ENCODE measurements at places on chromosomes 3 and 15. TPM values are rescaled to one million over a fixed set of nuclear protein-coding genes. Genes with fewer than 3 reads are reported as not detected.

DNA sequence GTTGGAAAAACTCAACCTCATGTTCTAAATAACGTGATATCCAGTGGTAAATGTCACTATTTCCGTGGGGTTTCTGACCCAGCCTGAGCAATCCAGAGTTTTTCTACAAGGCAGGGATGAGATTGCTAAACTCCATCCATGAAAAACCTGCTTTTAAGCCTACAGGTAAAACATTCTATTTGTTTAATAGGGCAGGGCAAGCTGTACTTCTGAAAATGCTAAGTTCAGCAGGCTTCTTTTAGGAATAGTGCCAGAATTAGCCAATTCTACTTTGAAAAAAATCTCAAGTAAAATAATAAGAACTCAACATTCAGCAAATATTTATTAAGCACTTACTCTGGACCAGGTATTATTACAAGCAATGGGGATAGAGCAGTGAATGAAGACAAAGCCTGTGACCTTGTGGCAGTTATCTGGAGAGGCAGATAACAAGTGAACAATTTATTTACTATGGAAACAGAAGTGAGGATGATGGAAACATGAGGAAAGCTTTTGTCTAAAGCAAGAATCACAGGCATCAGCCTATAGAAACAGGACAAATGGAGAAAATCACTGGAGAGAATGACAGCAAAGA, 13.3 kb downstream of the RPSA start:
- no peak for DNase-seq

Gene GOLGA8O
- 0.31 TPM for total RNA-seq

DNA sequence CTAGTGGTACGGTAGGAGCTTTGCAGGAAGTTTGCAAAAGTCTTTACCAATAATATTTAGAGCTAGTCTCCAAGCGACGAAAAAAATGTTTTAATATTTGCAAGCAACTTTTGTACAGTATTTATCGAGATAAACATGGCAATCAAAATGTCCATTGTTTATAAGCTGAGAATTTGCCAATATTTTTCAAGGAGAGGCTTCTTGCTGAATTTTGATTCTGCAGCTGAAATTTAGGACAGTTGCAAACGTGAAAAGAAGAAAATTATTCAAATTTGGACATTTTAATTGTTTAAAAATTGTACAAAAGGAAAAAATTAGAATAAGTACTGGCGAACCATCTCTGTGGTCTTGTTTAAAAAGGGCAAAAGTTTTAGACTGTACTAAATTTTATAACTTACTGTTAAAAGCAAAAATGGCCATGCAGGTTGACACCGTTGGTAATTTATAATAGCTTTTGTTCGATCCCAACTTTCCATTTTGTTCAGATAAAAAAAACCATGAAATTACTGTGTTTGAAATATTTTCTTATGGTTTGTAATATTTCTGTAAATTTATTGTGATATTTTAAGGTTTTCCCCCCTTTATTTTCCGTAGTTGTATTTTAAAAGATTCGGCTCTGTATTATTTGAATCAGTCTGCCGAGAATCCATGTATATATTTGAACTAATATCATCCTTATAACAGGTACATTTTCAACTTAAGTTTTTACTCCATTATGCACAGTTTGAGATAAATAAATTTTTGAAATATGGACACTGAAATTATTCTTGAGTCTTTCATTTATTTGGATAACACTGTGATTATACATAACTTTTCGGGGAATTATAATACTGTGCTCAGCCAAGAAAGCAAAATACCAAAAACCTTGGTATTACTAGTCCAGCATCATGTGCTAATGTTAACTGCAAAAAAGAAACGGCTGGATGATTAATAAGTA, 2.2 kb downstream of the SOX2 start:
- DNase-seq = no peak

DNA sequence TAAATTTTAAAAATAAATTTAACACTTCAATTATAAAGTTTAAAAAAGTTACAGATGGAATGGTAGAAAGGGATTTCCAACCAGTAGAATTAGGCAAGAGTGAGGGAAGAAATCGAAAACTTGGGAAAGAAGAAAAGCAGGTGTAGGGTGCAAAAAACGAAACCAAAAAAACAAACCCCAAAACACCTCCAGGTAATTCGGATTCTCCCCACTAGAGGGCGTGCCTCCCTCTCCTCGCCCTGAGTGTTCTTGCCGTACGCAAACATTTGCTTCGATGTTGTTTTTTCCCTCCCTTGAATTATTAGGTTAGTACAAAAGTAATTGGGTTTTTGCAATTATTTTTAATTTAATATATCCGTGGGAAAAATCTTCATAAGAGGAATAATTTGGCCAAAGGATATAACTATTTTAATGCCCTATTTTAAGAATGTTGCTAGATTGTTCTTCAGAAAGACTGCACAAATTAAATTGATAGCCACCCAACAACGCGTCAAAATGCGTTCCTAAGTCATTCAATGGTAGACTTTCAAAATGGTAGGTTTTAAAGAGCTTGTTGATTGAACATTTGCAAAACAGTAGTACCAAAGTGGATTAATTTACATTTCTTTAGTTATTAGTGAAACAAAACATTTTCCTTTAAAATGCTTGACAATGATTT, 63.7 kb downstream of the SLC30A4 start:
- DNase-seq = peak; percentile 68

GRCh38 chr3:113231391-113231790, 20.0 kb downstream of the BOC start:
- DNase-seq = no peak

GRCh38 chr3:32009101-32009500, 27.6 kb downstream of the ZNF860 start:
- no peak for DNase-seq

- no peak for DNase-seq
Measured at GRCh38 chr3:15160662-15161061, 45.4 kb upstream of the CAPN7 start.

Gene POMGNT2
- 21.6 TPM for total RNA-seq

GRCh38 chr3:140277886-140278285, 342.9 kb downstream of the CLSTN2 start:
- DNase-seq = no peak

GRCh38 chr3:83453056-83453455, 1505.7 kb upstream of the CADM2 start:
- DNase-seq = no peak

DNA sequence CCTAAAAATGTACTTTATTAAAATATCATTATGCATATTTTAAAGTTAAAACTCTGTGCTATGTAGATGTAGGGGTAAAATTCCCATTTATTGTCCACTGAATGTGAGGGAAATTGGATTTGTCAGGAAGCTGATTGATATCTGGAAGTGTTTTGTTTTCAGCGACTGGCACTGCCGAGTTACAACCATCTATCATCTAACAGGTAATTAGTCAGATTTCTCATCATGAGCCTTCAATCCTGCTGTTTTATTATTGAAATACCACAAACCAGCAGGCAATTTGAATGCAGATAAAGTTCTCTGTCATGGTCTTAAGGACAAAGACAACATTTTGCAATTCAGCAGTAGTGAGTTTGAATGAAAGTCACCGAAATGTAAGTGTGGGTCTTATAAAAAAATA, 40.5 kb downstream of the ZIC1 start:
- no peak for DNase-seq

- no peak for DNase-seq
Measured at GRCh38 chr3:187763850-187764648, 18.8 kb upstream of the BCL6 start.

- no peak for DNase-seq
Measured at GRCh38 chr15:95292785-95293450, 1037.6 kb upstream of the NR2F2 start.

DNA sequence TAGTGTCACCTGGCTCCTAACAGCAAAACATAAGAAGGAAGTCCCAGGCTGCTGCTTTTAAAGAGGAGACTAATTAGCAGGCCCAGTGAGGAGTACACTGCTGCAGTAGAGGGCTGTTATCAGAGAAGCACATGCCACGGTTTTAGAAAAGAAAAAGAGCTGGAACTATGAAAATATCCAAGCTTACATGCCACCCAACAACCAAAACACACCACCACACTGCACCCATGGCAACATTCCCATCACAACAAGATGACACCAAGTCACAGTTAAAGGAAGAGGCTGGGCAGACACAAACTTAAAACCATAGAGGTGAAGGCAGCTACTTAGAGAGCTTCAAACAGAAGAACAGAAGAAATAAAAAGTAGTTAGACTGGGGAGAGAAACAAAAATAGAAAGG, 37.0 kb downstream of the NPTN start:
- DNase-seq = no peak

Gene EPHB1
- 2.2 TPM for total RNA-seq

Measured in progenitor cell of endocrine pancreas (in vitro differentiated cells).